ENCODE measurements at places on chromosomes 1 and 21. TPM values are rescaled to one million over a fixed set of nuclear protein-coding genes. Genes with fewer than 3 reads are reported as not detected.

The HES4 gene
- total RNA-seq: 30.5 TPM

GRCh38 chr1:41350055-41350378 lies 11.2 kb upstream of the FOXO6 start:
- peak; percentile 6 for DNase-seq

The NEGR1 gene
- total RNA-seq: 4.0 TPM

GRCh38 chr1:30810416-30811080 lies 53.0 kb upstream of the LAPTM5 start:
- no peak for DNase-seq

DNA sequence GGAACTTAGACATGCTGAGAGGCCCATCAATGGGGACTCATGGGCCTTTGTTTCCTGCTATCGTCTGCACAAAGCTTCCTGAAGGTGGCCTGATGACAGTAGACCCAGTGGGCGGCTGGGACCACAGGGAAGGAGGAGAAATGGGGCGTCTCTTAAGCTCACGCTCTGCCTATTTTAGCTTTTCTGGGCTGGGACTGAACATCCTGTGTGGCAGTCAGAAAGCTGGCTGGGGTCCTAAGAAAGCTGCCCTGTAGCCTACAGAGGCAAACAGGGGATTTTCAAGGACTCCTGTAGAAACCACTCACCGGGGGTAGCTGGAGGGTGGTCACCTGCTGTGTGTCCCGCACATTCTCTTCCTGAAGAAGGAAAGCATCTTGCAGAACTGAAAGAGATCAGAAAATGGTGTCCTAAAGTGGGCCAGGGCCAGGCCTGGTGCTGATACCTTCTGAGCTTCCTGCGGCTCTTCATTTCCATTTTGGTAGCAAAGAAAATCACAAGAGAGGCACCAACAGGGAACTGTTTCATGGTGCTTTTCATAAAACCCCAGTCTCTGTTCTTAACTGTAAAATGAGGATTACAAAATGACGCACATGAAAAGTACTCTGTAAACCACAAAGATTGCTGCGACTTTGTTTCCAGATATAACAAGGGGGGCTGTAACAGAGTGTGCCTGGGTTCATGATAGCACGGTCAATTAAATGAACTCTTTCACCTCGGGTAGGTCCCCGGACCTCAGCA lies 8.6 kb downstream of the ZNF496 start:
- DNase-seq: no peak

The FCER1G gene
- 16.0 TPM for total RNA-seq

- DNase-seq: no peak
Measured at GRCh38 chr1:33692206-33693188, 171.4 kb upstream of the HMGB4 start.

DNA sequence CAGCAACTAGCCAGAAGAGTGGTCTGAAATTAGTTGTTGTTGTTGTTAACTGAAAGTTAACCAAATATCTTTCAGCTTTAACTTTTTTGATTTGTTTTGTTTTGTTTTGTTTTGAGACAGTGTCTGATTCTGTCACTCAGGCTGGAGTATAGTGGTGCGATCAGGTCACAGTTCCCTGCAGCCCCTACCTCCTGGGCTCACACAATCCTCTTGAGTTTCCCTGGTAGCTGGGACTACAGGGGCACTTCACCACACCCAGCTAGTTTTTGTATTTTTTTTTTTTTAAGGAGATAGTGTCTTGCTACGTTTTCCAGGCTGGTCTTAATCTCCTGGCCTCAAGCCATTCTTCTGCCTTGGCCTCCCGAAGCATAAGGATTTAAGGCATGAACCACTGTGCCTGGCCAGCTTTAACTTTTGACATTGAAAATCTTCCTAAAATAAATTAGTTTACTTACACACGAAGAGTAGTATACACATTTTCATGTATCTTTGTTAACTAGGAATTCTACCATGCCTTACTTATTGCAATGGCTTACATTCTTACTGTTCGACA lies 45.0 kb downstream of the GNG12 start:
- no peak for DNase-seq

DNA sequence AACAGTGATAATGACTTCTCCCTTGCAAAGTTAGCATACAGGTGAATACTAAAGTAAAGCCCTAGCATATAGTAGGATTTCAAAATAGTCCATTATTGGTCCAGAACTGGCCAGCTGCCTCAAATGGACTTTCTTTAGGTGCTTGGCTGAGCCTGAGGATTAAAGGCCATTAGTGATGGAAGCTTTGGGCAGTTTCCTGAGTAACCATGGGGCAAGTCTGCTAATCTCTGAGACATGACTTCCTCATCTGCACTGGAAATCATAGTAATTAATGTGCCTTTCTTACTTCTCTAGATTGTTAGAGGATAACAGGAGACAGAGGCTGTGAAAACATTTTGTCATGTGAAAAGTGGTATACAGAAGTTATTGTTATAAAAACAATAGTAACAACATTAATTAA lies 156.5 kb upstream of the UBE2U start:
- no peak for DNase-seq
